NCI-H2029 treated with DMSO at 0.1 percent for 48 hours (cell line): ENCODE measurements at places on chromosomes 3 and 15.

DNA sequence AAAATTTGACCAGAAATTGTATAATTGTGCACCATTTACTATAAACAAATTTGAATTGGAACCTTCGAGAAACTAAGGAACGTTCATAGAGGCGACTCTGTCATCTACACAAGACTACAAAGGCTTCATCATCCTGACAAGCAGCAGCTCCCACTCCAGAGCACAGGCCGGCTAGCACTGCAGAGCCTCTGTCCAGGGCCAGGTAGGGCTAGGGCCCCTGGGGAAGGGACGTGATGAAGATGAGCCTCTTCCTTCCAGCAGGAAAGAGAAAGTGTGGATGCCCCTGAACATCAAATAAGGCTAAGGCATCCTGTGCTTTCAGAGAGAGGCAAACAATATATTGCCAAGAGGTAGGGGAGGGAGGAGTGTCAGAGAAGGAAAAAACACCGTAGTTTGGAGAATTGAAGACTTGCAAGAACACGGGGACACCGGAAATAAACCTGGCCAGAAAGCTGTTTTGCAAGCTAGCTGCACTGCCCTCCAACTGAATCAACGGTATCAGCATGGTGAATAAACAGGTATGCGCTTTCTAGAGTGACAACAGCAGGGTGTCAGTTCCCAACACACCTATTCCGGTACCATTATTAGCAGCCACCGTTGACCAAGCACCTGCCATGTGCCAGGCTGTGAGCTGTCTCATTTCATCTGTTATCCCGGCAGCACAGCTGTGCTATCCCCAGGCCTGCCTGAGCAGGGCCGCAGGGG is 12.4 kb downstream of the XXYLT1 start:
- no peak for DNase-seq

DNA sequence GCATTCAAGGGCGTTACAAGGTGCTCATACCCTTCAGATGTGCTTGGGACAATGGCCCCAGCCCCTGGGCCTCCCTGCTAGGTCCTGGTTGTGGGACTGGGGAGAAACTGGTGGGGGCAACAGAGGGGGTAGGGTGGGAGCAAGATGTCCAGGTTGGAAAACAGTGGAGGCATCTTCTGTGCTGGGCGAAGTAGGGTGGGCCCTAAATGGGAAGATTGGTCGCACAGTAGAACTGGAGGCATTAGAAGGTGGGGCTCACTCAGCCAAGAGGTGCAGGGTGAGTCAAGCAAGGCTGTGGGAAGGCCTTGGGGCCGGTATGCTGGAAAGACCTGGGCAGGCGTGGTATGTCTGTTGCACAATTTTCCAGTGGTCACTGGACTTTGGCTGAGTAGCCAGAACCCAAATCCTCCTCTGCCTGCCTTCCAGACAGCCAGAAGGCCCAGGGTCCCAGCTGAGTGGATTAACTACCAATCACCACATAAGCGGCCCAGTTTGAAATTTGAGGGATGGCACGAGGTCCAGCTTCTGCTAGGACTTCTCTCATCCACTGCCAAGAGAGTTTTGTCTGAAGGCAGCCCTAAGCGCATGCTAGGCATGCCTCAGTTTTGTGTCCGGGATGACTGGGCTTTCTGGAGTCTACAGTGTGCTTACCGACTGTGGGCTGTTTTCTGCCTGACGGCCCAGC is 74.5 kb downstream of the LSM3 start:
- no peak for DNase-seq

DNA sequence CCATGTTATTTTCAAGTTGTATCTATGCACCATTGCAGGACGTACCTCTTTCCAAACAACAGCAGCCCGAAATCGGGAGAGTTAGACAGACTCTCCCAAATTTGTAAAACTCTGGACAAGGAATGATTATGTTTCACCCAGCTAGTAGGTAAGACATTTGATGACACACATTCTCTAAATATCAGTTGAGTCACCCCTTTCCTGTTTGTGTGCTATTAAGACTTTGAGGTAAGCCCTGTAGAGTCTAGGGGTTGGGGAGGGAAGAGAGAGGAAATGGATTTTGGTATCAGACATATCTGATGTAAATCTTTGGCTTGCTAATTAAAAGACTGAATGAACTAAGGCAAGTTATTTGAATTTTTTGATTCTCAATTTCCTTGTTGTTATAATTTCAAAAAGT is 999.0 kb downstream of the TUSC7 start:
- DNase-seq, result no peak

DNA sequence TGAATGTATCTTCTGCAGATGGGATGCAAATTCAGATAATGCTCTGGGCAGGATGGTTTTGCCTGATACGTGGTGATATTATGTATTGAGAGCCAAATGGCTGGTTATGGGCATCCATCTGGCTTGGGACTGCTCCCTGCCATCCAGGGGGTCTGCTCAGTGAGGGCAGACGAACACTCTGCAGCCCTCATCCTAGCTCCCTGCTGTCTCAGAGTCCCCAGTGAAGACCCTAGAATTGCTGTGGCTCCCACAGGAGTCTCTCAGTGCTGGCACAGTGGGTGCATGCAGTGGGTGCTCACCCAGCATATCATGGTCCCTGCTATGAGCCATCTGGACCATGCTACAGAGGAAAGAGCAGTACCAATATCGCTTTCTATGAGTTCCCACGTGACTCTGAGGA is 10.3 kb downstream of the CX3CR1 start:
- DNase-seq, result no peak

DNA sequence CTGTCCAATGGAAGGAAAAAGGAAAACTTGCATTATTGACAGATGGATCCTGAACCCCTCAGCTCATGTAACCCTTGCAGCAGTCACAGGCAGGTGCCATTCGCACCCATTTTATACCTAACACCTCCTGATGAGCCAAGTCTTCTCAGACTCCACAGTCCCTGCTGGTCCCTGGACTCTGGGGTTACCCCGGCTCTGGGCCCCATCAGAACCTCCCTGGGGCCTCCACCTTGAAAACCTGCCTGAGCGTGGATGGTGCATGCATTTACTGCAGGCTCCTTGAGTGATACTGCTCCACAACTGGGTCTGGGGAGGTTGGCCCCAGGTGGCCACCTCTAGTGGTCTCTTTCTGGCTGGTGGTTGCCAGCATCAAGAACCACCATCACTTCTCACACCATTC is 15.9 kb upstream of the DOCK3 start:
- no peak for DNase-seq
